ENCODE measurements at places on chromosomes 2 and 18.

DNA sequence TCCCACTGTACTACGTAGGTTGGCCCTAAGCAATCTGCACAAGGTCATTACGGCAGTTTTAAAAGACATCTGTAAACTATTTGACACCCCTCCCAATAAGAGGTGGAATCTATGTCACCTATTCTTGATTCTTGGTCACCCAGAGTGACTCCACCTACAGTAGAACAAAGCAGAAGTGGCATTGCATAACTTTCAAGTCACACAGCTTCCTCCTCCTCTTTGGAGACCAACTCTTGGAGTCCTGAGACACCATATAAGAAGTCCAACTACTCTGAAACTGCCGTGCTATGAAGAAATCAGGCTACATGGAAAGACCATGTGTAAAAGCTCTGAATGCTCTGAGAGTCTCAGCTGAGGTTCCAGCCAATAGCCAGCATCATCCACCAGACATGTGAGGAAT lies 253.5 kb upstream of the CDH20 start:
- DNase-seq = no peak

DNA sequence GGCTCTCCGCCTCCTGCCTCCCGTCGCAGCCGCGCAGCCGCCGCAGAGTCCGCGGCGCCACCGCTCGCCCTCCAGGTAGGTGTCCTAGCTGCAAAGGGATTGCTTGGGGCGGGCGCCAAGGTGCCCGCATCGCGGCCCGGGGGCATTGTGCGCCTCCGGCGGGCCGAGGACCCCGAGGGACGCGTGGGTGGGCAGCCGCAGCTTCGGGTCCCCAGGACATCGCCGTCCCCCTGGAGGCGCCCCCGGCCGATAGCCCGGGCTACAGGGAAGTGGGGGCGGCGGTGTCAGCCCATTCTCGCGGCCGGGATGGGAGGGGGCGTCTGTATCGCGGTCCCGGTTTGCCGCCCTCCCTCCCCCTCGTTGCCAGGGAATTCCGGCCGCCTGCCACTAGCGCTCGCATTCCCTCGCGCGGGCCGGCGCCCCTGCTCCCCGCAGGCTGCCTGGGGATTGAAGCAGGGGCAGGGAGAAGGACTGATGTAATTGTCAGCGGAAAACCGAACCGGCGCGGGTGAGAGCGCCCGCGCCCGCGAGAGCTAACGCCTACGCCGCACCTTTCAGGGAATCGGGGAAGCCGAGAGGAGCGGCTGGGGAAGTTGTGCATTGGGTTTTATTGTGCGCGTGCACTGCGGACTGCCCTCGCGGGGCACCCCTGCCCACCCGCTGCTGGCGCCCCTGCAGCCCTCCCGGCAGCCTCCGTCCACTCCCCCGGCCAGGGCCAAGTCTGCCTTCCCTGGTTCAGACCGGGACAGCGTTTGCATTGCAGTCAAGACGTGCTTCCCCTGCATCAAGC lies 483 bp downstream of the OSBPL6 start:
- no peak for DNase-seq

GRCh38 chr2:79292958-79293315 lies 133.4 kb upstream of the REG3A start:
- DNase-seq = no peak

GRCh38 chr2:156703642-156704041 lies 267.5 kb downstream of the GPD2 start:
- no peak for DNase-seq

GRCh38 chr2:112706170-112706664 lies 14.6 kb upstream of the NT5DC4 start:
- no peak for DNase-seq

GRCh38 chr2:79627237-79627636 lies 114.4 kb downstream of the CTNNA2 start:
- no peak for DNase-seq

- DNase-seq = no peak
Observed at GRCh38 chr18:11002796-11003195, 146.6 kb downstream of the PIEZO2 start.

DNA sequence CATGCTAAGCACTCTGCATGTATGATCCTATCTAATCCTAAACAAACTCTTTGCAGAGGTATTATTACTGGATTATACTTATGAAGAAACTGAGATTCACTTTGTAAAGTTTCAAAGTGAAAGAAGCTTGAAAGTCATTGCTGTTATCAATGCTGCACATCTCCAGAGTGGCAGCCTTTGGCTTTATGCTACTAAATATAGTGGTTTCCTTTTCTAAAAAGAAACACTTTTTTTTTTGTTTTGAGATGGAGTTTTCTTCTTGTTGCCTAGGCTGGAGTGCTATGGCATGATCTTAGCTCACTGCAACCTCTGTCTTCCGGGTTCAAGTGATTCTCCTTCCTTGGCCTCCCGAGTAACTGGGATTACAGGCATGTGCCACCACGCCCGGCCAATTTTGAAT lies 114.9 kb upstream of the RAB27B start:
- no peak for DNase-seq

- no peak for DNase-seq
Observed at GRCh38 chr2:28047681-28048080, 157.2 kb downstream of the BABAM2 start.

DNA sequence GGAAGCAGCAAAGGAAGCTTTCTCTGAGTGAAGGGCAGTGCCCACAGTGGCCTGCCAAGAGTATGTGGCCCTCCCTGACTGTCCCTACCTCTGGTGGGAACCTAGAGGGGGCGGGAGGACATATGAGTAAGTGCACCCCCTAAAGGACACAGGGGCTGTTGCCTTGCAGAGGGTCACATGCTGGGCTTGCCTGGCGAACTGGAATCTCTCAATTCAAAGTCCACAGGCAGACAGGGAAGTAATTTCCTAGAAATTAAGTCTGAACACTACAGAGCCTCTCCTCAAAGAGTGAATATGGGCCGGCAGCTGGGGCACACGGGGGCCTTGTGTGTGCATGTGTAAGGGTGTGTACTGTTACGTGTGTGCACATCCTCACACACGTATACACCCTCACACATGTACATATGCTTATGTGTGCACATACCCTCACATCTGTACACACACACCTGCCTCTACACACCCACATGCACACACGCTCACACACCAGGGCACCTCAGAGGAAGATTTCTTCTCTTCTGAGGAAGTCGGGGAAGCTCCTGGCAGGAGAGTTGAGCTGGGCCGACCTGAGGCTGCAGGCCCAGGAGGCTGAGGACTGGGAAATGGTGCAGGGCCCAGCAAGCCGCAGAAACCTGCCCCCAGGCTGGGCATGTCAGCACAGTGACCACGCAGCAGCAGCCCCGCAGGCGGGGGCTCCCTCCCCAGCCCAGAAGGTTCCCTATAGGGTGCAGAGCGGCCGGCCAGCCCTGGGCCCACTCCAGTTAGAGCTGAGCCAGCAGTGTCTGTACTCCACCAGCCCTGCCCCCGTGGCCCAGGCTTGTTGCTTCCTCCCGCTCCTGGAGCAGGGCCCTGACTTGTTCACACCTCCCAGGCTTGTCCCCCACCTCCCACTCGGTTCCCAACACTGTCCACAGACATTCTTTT lies 77.4 kb upstream of the TAF1B start:
- DNase-seq = no peak

DNA sequence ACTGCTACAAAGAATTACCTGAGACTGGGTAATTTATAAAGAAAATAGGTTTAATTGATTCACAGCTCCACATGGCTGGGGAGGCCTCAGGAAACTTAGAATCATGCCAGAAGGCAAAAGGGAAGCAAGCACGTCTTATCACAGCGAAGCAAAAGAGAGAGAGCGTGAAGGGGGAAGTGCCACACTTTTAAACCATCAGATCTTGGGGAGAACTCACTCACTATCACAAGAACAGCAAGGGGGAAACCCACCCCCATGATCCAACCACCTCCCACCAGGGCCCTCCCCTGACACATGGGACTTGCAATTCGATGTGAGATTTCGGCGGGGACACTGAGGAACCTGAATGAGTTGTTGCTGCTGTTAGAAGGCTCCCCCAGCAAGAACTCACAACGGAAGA lies 220.2 kb upstream of the PIEZO2 start:
- DNase-seq = no peak

DNA sequence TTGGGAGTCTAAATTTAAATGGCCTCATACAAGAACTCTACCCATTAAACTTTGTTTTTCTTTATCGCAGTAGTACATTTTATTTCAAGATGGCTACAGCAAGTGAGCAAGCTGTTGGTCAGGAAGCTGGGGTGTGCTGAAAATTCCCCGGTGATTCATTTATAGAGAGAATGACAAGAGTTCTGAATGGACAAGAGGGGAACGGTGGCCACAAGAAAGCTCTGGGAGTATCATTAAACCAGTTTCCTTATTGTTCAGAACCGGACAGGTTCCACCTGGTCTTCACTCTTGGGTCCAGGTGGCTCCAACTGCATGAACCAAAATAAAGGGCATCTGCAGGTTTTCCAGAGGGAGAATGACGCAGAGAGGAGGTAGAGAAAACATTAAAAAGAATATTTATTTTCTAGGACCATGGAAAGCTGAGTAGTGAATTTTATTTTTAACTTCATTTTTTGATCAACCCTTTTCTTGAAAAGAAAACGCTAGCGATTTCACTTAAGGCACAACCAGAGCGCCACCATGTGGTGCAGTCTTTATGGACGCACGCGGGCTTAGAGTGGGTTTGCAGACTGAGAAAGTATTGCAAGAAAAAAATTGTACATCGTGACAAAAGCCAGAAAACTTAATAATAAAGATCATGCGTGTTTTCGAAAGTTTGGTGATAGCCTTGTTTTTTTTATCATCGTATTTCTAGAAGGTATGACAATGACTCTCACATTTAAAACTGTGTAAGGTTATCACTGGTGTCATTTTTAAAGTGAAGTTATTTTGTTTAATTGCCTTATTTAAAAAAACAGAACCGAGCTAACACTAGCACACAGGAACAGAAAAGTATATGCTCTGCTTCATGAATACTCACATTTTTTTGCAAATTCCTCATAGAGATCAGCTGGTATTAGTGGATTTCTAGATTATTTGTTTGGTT lies 97.9 kb upstream of the NOL4 start:
- DNase-seq = no peak

GRCh38 chr18:63180971-63181376 lies 138.6 kb downstream of the BCL2 start:
- no peak for DNase-seq

- no peak for DNase-seq
Observed at GRCh38 chr2:200084036-200084435, 128.7 kb downstream of the MAIP1 start.

GRCh38 chr2:82650038-82650437 lies 1809.0 kb downstream of the SUCLG1 start:
- DNase-seq = no peak

DNA sequence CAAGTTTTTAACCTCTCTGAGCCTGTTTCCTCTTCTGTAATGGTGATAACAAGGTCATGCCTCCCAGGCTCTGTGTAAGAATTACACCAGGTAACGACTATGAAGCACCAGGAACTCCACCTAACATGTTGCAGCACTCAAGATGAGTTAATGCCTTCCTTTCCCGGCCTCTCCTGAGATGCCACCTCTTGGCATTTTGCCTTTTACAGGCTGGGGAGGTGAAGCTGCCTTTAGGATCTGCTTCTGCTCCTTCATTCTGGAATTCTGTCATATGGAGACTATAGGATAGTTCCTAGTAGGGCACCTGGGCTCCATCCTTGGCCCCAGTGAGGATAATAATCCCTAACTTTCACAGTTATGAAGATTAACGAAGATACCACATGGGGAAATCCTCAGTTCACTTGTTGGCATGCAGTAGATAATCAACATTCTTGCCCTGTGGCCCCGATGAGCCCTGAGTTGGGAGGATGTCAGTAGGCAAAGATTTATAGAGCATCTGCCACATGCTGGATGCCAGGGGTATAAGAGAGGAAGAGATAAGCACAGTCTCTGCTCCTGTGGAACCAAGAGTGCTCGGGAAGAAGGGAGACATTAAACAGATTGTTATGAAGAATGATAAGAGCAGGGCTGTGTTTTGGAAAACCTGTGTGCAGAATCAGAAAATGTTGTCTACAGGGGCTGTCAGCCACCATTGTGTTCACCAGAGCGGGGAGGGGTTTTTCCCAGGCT lies 43.9 kb upstream of the KCNF1 start:
- DNase-seq = no peak

- no peak for DNase-seq
Observed at GRCh38 chr2:64328415-64328722, 125.6 kb upstream of the LGALSL start.
